ENCODE measurements at places on chromosomes 2 and 18. TPM values are rescaled to one million over a fixed set of nuclear protein-coding genes. Genes with fewer than 3 reads are reported as not detected.

The TBR1 gene
- not detected for total RNA-seq

DNA sequence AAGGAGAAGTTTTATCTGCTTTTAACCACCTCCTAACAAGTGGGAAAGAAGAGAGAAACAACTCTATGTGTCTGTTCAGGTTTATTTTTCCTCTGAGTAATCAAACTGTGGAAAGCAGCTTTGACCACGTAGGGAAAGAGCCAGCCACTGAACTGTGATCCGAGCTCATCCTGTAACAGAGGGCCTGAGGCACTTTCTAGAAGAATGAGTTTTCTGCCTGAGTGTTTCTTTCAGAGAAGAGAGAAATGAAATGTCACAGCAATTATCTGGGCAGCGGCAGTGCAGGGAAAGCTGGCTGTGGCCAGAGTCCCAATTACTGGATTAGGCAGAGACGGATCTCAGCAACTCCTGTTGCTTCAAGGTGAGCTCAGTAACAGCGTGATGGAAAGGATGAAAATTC lies 151.9 kb downstream of the CD226 start:
- no peak overlapping the region for H3K27ac ChIP-seq
- H3K27me3 ChIP-seq: no peaks in the 10 kb centered on the region
- DNase-seq: no peak
- H3K4me1 ChIP-seq: no peaks in the 10 kb centered on the region

The DLX1 gene
- total RNA-seq: not detected

DNA sequence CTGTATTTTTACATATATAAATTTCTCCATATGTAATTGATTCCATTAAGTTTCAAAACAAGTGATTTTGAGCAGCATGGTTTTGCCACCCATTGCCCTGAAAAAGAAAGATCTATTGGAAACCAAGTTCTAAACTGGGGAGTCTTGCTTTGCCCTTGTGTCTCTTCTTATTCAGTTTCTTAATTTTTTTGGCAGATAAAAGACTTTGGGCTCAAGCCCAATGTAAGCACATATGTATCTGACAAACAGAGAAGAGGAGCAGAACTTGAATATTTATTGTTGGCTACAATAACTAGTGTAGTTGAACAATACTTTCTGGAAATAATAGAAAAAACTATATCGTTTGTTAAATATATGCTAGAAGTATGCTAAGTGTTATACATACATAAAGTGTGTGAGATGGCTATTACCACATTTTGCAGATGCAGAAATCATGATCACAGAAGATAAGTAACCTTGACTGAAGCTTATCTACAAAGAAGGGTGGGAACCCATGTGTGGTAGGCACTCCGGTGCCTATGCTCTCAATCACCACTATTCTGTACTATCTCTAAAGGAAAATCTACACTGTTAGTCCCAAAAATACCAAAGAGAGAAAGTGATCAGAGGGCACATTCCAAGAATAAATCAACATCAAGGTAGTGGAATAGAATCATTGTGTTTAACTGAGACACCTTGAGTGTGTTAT lies 109.1 kb downstream of the PLA2R1 start:
- H3K4me1 ChIP-seq: no peaks in the 10 kb centered on the region
- no peak for DNase-seq
- H3K36me3 ChIP-seq: no peaks in the 10 kb centered on the region
- no peaks in the 10 kb centered on the region for H3K27me3 ChIP-seq
- H3K27ac ChIP-seq: no peak overlapping the region

DNA sequence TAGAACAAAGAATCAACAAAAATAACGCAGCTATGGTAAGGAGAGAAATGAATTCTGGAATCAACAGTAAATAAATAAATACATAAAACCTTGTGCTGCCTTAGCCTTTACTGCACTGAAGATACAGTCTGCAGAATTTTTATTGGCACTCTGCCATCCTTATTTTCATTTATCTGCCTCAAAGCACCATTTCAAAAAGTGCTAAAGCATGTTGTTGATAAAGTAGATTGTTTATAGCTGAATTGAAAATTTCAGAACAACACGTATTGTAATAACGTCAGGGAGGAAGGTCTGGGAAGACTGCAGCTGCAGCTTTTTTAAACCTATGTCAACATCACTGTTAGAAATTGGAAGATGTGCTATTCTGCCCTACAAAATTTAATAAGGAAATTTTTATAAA lies 787.2 kb downstream of the PLCL1 start:
- H3K4me1 ChIP-seq: no peaks in the 10 kb centered on the region
- H3K27ac ChIP-seq: no peak overlapping the region
- H3K27me3 ChIP-seq: no peaks in the 10 kb centered on the region
- no peaks in the 10 kb centered on the region for H3K36me3 ChIP-seq

DNA sequence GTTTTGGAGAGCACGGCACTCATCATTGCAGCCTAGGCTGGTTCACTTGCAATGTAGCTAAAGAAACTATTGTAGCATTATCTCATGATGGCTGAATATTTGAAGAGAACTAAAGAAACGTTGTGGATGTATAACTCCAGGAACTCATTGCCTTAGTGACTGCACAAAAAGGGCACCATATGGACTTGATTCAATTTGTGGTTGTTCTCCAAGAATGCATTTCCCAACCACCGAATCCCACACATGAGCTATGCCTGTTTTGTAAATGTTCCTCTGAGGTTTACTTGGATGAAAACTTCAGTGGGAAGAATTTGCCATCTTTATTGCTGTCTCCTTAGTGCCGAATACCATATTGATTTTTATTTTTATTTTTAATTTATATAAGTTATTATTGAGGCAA lies 43.5 kb downstream of the DOK6 start:
- no peak for DNase-seq
- H3K27me3 ChIP-seq: no peaks in the 10 kb centered on the region
- no peak overlapping the region for H3K4me3 ChIP-seq
- no peak overlapping the region for H3K27ac ChIP-seq
- H3K4me1 ChIP-seq: no peaks in the 10 kb centered on the region
- H3K36me3 ChIP-seq: no peaks in the 10 kb centered on the region

- H3K27me3 ChIP-seq: no peaks in the 10 kb centered on the region
- H3K4me3 ChIP-seq: no peak overlapping the region
- no peaks in the 10 kb centered on the region for H3K36me3 ChIP-seq
- H3K4me1 ChIP-seq: no peaks in the 10 kb centered on the region
- H3K27ac ChIP-seq: no peak overlapping the region
These were observed 168.4 kb downstream of the LOXHD1 start for GRCh38 chr18:46488471-46489213.

DNA sequence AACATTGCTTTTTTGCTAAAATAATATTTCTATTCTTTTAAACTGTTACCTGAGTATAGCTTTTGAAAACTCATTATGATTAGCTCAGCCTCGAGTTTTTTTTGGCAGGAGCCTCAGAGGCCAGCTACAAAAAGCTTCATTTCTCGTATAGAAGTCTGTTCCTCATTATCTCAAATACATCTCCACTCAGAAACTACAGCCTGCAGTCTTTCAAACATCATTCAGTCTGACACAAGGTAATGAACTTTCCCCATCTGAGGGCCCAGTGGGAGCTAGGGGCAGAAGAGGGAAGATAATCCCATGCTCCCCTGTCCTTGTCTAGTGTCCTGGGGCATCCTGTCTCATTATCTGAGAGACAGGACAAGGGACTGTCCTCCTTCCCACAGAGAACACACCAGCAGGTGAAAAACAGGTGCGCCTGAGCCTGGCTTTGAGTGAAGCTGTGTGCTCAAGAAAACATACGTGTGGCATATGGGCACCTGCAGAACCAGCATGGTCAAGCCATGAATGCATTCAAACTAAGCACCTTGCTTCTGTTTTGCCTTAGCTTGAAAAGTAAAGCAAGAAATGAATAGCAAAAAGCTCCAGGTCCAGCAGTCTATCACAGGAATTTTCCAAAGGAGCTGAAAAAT lies 247.5 kb downstream of the MREG start:
- H3K4me1 ChIP-seq: no peaks in the 10 kb centered on the region
- H3K27ac ChIP-seq: no peak overlapping the region
- no peaks in the 10 kb centered on the region for H3K36me3 ChIP-seq

The CKAP2L gene
- 0.06 TPM for total RNA-seq

All from pancreas (tissue), 10 donors.